Activated CD4-positive, alpha-beta T cell treated with anti-CD3 and anti-CD28 coated beads for 36 hours (primary cell): ENCODE measurements at places on chromosomes 12 and 14. TPM values are rescaled to one million over a fixed set of nuclear protein-coding genes. Genes with fewer than 3 reads are reported as not detected.

GRCh38 chr12:13197032-13197431, 506 bp downstream of the EMP1 start:
- H3K27me3 ChIP-seq: no peaks in the 10 kb centered on the region
- H3K4me1 ChIP-seq: peaks cover 32% of the 10 kb centered on the region
- H3K36me3 ChIP-seq: no peaks in the 10 kb centered on the region
- no peak for DNase-seq

The TMEM63C gene
- 1.4 TPM for total RNA-seq

- no peak overlapping the region for H3K4me3 ChIP-seq
- no peaks in the 10 kb centered on the region for H3K4me1 ChIP-seq
- no peak for DNase-seq
- H3K27me3 ChIP-seq: peaks cover 8% of the 10 kb centered on the region
These were observed 78.4 kb downstream of the NTF3 start for GRCh38 chr12:5510251-5510805.

DNA sequence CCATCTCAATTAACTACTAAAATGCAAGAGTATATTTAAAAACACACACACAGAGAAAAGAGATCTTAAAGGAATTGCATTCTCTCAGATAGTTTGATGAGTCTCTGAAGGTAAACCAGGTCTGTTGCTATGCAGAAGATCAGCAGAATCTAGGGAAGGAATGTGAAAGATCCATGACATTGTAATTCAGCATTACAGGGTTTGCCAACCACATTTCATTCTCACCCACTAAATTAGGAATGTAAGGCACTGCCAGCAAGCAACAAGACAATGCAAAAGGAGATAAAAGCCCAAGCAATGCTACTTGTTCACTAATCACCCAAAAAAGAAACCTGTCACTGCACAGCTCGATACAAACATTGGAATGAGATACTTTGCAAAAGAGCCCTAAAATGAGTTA, 106.3 kb downstream of the LRIG3 start:
- no peaks in the 10 kb centered on the region for H3K4me1 ChIP-seq
- no peak for DNase-seq
- no peak overlapping the region for H3K27ac ChIP-seq
- H3K36me3 ChIP-seq: no peaks in the 10 kb centered on the region
